ENCODE measurements at places on chromosomes 2 and 18. TPM values are rescaled to one million over a fixed set of nuclear protein-coding genes. Genes with fewer than 3 reads are reported as not detected.

The TTN gene
- total RNA-seq: 3.3 TPM

The PDCD1 gene
- 42.0 TPM for total RNA-seq

The CDCA7 gene
- total RNA-seq: 128 TPM

The DLX2 gene
- total RNA-seq: not detected

The KCNJ3 gene
- not detected for total RNA-seq

The SLC11A1 gene
- 0.18 TPM for total RNA-seq

The EPB41L3 gene
- total RNA-seq: 1.9 TPM

The PIEZO2 gene
- total RNA-seq: not detected

The MXD1 gene
- total RNA-seq: 10.0 TPM

The GAD1 gene
- total RNA-seq: 41.4 TPM

The CNDP1 gene
- total RNA-seq: 0.09 TPM

The TOGARAM2 gene
- 4.0 TPM for total RNA-seq

The AKAIN1 gene
- not detected for total RNA-seq

The KIF5C gene
- 12.9 TPM for total RNA-seq

The ZSWIM2 gene
- not detected for total RNA-seq

The MATN3 gene
- total RNA-seq: not detected

The CAPN10 gene
- 51.1 TPM for total RNA-seq

The PJVK gene
- 1.7 TPM for total RNA-seq

The ZC3H8 gene
- total RNA-seq: 33.4 TPM

The RAB1A gene
- 96.6 TPM for total RNA-seq

The MOCOS gene
- 0.16 TPM for total RNA-seq

The SCYGR4 gene
- not detected for total RNA-seq

The ASNSD1 gene
- 52.7 TPM for total RNA-seq

The LAMA3 gene
- total RNA-seq: 0.05 TPM

The DTNA gene
- total RNA-seq: 0.73 TPM

The VAMP5 gene
- 41.3 TPM for total RNA-seq

The CMPK2 gene
- 2.8 TPM for total RNA-seq

The DYNAP gene
- not detected for total RNA-seq

The ZBTB7C gene
- total RNA-seq: 0.07 TPM

The MREG gene
- 15.7 TPM for total RNA-seq

The IGFBP5 gene
- not detected for total RNA-seq

The LIMS4 gene
- 0.21 TPM for total RNA-seq

The BUB1 gene
- total RNA-seq: 68.4 TPM

The APLF gene
- total RNA-seq: 3.8 TPM

The LRP2 gene
- total RNA-seq: 0.09 TPM

The PLA2R1 gene
- not detected for total RNA-seq

The SIGLEC15 gene
- total RNA-seq: not detected
